ENCODE measurements at places on chromosomes 6 and 20. TPM values are rescaled to one million over a fixed set of nuclear protein-coding genes. Genes with fewer than 3 reads are reported as not detected.

The IPCEF1 gene
- total RNA-seq = 0.44 TPM

The NOX3 gene
- total RNA-seq = not detected

The PKIB gene
- 73.3 TPM for total RNA-seq

The MEA1 gene
- 102 TPM for total RNA-seq

The COL21A1 gene
- 3.1 TPM for total RNA-seq

The KCNK5 gene
- total RNA-seq = 44.3 TPM

The LCA5 gene
- 3.6 TPM for total RNA-seq

The NMBR gene
- not detected for total RNA-seq

The BANF2 gene
- not detected for total RNA-seq

The FGD2 gene
- total RNA-seq = 0.32 TPM
